GOT3 (cell line): ENCODE measurements at places on chromosomes 11 and 22.

DNA sequence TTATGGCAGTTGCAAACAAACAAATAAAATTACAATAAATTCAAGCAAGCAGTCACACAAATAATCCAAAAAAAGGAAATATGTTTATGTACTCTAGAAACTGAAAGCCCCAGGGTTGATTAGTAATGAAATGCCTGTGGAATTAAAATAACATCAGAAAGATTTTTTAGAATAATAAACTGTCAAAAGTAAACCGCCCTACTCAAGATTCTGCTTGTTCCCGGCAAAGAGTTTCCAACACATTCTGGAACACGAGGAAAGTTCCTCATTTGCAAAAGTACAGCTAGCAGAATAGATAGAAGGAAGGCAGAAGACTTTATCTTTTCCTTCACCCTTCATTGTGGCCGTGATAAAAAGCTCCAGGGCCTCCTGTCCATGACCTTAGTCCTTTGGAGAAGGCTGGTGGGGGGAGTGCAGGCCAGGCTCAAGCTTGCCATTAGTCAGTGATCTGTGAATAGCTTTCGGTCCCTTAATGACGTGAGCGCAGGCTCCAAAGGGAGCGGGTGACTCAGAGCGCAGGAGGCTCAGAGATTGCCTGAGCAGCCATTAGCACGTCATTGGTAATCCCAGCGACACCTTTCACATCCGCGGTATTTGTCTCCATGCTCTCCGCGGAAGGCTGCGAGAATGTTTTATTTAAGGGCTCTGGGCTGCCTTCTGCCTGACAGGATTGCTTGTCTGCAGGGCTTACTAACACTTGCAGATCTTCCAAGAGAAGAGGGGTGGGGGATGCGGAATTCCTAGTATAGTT lies 458.3 kb downstream of the METTL15 start:
- peak; percentile 77 for DNase-seq

- no peak for DNase-seq
These were observed 134.6 kb upstream of the TRPC6 start for GRCh38 chr11:101718402-101718801.

- no peak for DNase-seq
These were observed 130.1 kb downstream of the TRPC6 start for GRCh38 chr11:101453682-101454081.

DNA sequence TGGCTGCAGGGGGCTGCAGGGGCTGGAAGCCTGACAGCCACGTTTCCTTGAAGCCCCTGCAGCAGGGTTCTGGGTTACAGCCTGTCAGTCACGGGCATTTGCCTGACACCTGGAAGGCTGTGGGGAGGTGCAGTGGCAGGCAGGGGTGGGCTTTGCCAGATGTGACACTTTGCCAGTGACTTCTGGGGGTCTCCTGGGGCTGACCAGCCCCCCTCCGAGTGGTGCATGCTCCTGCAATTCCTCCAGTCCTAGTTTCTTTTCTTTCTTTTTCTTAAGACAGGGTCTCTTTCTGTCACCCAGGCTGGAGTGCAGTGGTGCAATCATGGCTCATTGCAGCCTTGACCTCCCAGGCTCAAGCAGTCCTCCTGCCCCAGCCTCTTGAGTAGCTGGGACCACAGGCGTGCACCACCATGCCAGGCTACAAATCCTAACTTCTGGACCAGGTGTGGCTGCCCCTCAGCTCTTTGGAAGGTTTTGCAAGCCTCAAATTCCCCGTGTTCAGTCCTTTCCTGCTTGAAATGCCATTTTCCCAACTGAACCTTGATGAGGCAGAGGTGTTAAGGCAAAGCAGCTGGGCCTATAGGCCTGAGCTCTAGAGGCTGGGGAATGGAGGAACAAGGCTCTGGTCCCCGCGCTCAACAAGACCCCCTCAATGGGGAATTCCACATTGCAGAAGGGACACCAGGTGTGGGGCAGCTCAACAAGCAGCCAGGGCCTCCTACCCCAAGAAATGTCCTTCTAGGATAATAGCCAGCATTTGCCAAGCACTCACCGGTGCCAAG lies 20.2 kb upstream of the CHKA start:
- DNase-seq: no peak

GRCh38 chr22:39302431-39302960 lies 16.9 kb downstream of the RPL3 start:
- DNase-seq: no peak

GRCh38 chr11:134250675-134251074 lies 2.5 kb downstream of the THYN1 start:
- DNase-seq: no peak

GRCh38 chr22:35476341-35476740 lies 64.3 kb upstream of the RASD2 start:
- no peak for DNase-seq
